ENCODE measurements at places on chromosomes 6 and 20.
A peak's percentile ranks its signal among the peaks of the same experiment; 100 is the strongest.

DNA sequence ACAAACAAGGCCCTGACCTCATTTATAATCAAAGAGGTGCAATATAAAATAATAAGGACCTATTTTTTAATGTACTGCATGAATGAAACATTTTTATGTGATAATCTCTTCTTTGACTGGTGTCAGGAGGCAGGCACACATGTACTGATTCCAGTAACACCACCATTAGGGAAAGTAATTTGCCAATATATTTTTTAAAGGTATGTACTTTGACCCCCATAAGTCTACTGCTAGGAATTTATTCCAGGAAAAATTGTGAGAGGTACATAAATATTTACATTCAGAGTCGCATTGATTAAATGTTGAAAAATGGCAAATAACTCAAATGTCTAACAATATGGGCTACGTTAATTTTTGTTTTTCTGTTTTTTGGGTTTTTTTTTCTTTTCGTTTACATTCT is 325.4 kb upstream of the PRDM1 start:
- no peaks in the 10 kb centered on the region for H3K36me3 ChIP-seq
- DNase-seq = no peak
- no peak overlapping the region for H3K27ac ChIP-seq
- peaks cover 4% of the 10 kb centered on the region for H3K27me3 ChIP-seq
- peaks cover 11% of the 10 kb centered on the region for H3K4me1 ChIP-seq

DNA sequence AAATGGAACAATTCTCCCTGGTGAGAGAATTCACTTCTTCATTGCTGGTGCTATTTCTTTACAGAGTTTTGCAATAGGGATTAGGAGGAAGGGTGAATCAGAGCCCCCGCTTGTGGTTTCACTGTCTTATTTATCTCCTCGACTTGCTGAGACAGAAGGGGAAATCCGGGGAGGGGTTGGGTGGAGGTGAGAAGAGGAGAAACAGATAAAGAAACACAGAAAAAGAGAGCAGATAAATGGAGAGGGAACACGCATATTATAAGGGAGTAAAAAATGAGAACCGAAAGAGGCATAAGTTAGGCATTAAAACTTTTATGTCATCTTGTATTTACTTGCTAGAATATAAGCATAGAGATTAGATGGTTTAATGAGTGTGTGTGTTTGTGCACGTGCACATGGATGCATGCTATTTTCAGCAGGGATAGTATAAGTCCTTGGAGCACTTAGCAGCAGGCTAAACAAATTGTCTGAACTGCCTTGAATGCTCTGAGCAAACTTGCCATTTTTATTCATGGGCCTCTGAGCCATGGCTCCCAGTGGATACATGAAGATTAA is 105.0 kb downstream of the OLIG3 start:
- peak overlapping the region; percentile 44 for H3K27ac ChIP-seq
- H3K4me1 ChIP-seq = peaks cover 36% of the 10 kb centered on the region
- DNase-seq = peak; percentile 69
- no peaks in the 10 kb centered on the region for H3K27me3 ChIP-seq
- no peaks in the 10 kb centered on the region for H3K36me3 ChIP-seq
- H3K4me3 ChIP-seq = peak overlapping the region; percentile 41

GRCh38 chr6:159053781-159054398 is 9.1 kb upstream of the TAGAP start:
- H3K36me3 ChIP-seq = no peaks in the 10 kb centered on the region
- peaks cover 77% of the 10 kb centered on the region for H3K4me1 ChIP-seq
- DNase-seq = no peak
- H3K4me3 ChIP-seq = no peak overlapping the region

DNA sequence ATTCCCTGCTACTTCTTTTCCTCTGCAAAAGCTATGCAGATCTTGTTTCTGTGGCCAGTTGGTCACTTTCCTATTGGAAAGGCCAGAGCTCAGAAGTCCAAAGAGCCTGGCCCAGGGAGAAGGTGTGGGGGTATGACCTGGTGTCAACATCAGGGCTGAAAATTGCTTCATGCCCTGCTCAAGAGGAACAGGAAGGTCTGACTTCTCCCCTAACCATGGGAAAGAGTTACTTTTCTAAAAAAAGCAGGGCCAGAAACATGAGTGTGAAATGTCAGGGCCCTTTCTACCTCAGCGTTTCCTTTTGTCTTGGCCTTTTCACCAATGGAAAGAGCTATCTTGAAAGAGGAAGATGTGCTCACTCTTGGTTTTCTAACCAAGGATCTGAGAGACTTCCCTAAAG is 117.4 kb downstream of the MAFB start:
- H3K36me3 ChIP-seq = no peaks in the 10 kb centered on the region
- no peaks in the 10 kb centered on the region for H3K4me1 ChIP-seq
- H3K4me3 ChIP-seq = no peak overlapping the region
- H3K27ac ChIP-seq = no peak overlapping the region
- H3K27me3 ChIP-seq = no peaks in the 10 kb centered on the region

- H3K27me3 ChIP-seq = peaks cover 13% of the 10 kb centered on the region
- H3K36me3 ChIP-seq = no peaks in the 10 kb centered on the region
- H3K4me3 ChIP-seq = no peak overlapping the region
- no peak overlapping the region for H3K27ac ChIP-seq
- DNase-seq = no peak
These were observed 26.0 kb downstream of the CEBPB start for GRCh38 chr20:50216543-50217206.

DNA sequence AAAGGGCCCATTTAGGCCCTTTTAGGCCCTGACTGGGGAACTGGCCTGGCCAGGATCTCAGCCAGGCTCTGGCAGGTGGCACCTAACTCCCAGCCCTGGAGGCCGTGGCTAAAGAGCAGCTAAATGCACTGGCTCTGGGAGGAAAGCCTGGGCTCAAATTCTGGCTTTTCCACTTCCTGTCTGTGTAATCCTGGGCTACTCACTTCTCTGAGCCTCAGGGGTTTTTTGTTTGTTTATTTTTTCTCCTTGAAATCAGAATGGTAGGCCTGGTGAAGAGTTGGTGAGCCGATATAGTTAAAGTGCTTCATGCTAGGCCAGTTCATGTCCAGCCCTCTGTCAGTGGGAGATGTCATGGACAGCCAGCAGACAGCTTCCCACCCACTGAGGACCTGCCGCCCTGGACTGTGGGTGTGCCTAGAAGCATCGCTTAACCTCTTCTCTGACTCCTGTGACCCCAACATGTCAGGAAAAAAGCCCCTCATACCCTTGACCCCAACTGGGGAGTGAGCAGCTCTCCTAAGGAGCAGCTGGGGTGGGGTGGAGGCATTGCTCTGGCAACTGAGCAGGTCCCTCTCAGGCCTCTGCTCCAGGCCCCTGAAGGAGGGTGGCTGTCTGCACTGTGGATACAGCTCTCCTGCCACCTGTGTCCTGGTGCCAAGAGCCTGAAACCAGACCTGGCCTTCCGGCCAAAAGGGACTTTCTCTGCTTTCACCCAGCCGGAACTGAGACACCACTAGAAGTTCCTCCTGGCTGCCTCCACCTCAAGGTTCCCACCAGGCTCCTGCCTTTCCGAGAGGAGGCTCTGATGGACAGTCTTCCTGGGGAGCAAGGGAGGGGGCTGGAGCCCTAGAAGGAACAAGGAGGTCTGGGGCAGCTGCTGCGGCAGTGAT is 57.2 kb upstream of the MYL9 start:
- no peak for DNase-seq
- H3K4me3 ChIP-seq = no peak overlapping the region
- H3K36me3 ChIP-seq = no peaks in the 10 kb centered on the region
- no peaks in the 10 kb centered on the region for H3K4me1 ChIP-seq
- no peaks in the 10 kb centered on the region for H3K27me3 ChIP-seq

DNA sequence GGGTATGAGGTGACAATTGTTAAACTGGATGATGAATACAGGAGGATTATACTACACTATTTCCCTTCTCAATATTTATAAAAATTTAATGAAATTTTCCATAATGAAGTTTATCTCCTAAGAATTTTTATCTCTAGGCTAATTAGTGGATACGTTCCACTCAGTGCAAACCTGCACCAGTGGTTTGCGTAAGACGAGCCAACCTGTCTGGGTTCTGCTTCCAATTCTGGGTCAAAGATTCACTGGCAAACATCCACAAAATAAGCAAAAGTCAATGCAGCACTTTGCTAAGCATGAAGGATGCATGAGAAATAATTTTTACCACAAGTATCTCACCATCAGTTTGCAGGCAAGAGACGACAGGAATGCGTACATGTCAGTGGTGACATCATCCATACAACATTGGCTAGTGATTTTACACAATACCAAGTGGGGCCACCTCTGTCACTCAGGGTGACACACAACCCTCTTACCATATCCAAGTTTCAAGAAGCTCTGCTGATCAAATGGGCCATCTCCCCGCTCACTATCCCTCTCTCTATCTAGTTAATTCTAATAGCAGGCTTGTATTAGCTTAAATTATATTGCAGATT is 51.7 kb downstream of the FAM50B start:
- DNase-seq = no peak
- H3K27ac ChIP-seq = no peak overlapping the region

- H3K4me1 ChIP-seq = peaks cover 13% of the 10 kb centered on the region
- no peaks in the 10 kb centered on the region for H3K36me3 ChIP-seq
- H3K4me3 ChIP-seq = no peak overlapping the region
- peaks cover 3% of the 10 kb centered on the region for H3K27me3 ChIP-seq
These were observed 72.3 kb downstream of the OR2B2 start for GRCh38 chr6:27839626-27840475.

- H3K27ac ChIP-seq = no peak overlapping the region
- peaks cover 16% of the 10 kb centered on the region for H3K4me1 ChIP-seq
- DNase-seq = no peak
- peaks cover 6% of the 10 kb centered on the region for H3K27me3 ChIP-seq
- H3K4me3 ChIP-seq = no peak overlapping the region
- H3K36me3 ChIP-seq = no peaks in the 10 kb centered on the region
These were observed 139.2 kb downstream of the LRRC1 start for GRCh38 chr6:53934023-53934422.

DNA sequence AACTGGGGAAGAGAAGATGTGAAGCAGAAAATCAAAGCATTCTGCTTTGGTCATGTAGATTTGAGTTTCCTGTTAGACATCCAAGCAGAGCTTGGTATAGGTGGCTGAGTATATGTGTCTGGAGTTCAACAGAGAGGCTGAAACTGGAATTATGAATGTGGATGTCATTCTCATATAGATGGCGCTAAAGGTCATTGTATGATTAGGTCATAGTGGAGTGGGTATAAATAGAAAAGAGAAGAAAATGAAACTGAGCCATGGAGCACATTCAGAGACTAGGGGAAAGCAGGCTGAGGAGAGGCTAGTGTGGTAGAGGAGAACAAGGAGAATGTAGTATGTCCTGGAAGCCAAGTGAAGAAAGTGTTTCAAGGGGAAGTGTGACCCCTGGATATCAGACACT is 295.6 kb upstream of the PLN start:
- H3K27ac ChIP-seq = no peak overlapping the region
- H3K27me3 ChIP-seq = no peaks in the 10 kb centered on the region
- H3K4me1 ChIP-seq = no peaks in the 10 kb centered on the region

GRCh38 chr6:73556836-73557235 is 36.0 kb upstream of the EEF1A1 start:
- H3K4me3 ChIP-seq = no peak overlapping the region
- no peaks in the 10 kb centered on the region for H3K27me3 ChIP-seq
- peaks cover 22% of the 10 kb centered on the region for H3K4me1 ChIP-seq
- DNase-seq = no peak
- no peak overlapping the region for H3K27ac ChIP-seq
- no peaks in the 10 kb centered on the region for H3K36me3 ChIP-seq

- H3K4me1 ChIP-seq = no peaks in the 10 kb centered on the region
- H3K36me3 ChIP-seq = no peaks in the 10 kb centered on the region
- no peak for DNase-seq
- H3K4me3 ChIP-seq = no peak overlapping the region
These were observed 16.6 kb upstream of the PI16 start for GRCh38 chr6:36937896-36938295.

GRCh38 chr6:22325481-22325880 is 28.6 kb upstream of the PRL start:
- no peak overlapping the region for H3K27ac ChIP-seq
- H3K4me1 ChIP-seq = no peaks in the 10 kb centered on the region
- no peak overlapping the region for H3K4me3 ChIP-seq

- peak; percentile 17 for DNase-seq
- H3K27ac ChIP-seq = no peak overlapping the region
- H3K4me3 ChIP-seq = peak overlapping the region; percentile 71
These were observed 19.5 kb downstream of the ZNF311 start for GRCh38 chr6:28985462-28986164.

- no peaks in the 10 kb centered on the region for H3K27me3 ChIP-seq
- peak overlapping the region; percentile 97 for H3K27ac ChIP-seq
- peaks cover 33% of the 10 kb centered on the region for H3K4me1 ChIP-seq
- DNase-seq = peak; percentile 66
These were observed 580 bp downstream of the NXT1 start for GRCh38 chr20:23350904-23351838.

DNA sequence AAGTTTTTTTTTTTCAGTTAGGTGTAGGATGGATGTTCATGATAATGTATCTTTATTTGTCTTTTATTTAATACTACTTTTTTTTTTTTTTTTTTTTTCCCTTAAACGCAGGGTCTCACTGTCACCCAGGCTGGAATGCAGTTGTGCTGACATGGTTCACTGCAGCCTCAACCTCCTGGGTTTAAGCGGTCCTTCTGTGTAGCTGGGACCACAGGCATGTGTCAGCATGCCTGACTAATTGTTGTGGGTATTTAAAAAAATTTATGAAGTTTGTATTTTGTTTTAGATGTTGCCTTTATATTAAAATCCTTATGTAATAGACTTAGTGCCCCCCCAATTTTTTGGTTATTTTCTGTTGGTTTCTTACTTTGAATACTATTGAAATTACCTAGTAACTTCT is 42.6 kb downstream of the NCOA3 start:
- peaks cover 36% of the 10 kb centered on the region for H3K36me3 ChIP-seq
- H3K27ac ChIP-seq = peak overlapping the region; percentile 58
- no peaks in the 10 kb centered on the region for H3K27me3 ChIP-seq

GRCh38 chr6:63352544-63353285 is 32.9 kb upstream of the LGSN start:
- H3K27ac ChIP-seq = peak overlapping the region; percentile 37
- H3K27me3 ChIP-seq = peaks cover 9% of the 10 kb centered on the region
- no peak overlapping the region for H3K4me3 ChIP-seq
- H3K4me1 ChIP-seq = peaks cover 8% of the 10 kb centered on the region
- H3K36me3 ChIP-seq = no peaks in the 10 kb centered on the region
- DNase-seq = peak; percentile 3

DNA sequence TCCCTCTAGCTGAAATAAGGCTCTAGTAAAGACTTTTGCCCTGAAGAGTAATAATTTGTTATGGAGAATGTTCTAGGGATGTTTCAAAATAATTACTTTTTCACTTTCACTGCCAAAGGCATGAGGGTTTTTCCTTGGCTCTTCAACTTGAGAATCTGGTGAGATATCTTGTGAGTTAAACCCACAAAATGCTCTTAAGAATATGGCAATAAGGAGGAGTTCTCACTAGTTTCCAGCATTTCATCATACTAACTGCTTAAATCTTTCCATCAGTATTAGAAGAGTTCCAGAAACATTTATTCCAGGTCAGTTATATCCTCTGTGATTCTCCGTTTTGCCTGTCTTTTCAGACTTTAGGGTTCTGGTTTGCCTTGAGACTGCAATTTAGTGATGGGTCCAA is 785.6 kb upstream of the GJE1 start:
- no peak overlapping the region for H3K4me3 ChIP-seq
- DNase-seq = no peak
- H3K36me3 ChIP-seq = no peaks in the 10 kb centered on the region
- peaks cover 2% of the 10 kb centered on the region for H3K27me3 ChIP-seq

- H3K4me1 ChIP-seq = peaks cover 75% of the 10 kb centered on the region
- peak overlapping the region; percentile 66 for H3K27ac ChIP-seq
- H3K36me3 ChIP-seq = peaks cover 23% of the 10 kb centered on the region
- H3K27me3 ChIP-seq = no peaks in the 10 kb centered on the region
These were observed 10.3 kb downstream of the PREX1 start for GRCh38 chr20:48817367-48818030.
